ENCODE measurements at places on chromosomes 2 and 18.

GRCh38 chr18:10419420-10420103 is 34.9 kb upstream of the APCDD1 start:
- DNase-seq = no peak

GRCh38 chr2:164826293-164827243 is 15.1 kb downstream of the COBLL1 start:
- no peak for DNase-seq

DNA sequence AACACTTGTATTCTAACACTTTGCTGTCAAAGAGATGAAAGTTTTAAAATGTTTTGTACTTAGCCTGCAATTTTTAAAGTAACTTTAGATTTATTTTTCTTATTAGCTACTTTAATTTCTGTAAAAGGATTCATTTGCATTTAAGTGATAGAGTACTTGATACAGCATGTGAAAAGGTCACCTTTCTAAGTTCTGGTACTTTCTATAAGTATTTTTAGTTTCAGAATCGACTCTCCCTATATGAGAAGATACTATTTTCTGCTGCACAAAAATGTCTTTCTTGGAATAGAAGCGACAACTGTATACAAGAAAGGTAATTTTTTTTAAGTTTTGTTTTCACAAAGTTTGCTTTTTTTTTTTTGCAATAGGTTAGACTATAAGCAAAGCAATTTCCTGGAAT is 72.9 kb downstream of the METTL8 start:
- DNase-seq = no peak

GRCh38 chr2:190849774-190850173 is 30.8 kb upstream of the GLS start:
- no peak for DNase-seq

DNA sequence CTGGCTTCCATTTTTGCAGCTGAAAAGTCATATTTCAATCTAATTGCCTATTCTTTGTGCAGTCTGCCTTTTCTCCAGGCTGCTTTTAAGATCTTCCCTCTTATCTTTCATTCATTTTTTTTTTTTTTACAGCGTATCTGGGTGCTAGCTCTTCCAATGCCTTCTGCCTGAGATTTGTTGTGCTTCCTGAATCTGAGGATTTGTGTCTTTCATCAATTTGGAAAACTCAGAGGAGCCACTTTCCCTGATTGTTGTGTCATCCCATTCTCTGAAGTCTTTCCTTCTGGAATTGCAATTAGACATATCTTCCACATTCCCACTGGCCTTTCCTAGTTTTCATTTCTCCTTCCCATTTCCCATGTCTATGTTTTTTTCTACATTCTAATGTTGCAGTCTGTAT is 21.9 kb upstream of the ACKR3 start:
- DNase-seq = no peak

DNA sequence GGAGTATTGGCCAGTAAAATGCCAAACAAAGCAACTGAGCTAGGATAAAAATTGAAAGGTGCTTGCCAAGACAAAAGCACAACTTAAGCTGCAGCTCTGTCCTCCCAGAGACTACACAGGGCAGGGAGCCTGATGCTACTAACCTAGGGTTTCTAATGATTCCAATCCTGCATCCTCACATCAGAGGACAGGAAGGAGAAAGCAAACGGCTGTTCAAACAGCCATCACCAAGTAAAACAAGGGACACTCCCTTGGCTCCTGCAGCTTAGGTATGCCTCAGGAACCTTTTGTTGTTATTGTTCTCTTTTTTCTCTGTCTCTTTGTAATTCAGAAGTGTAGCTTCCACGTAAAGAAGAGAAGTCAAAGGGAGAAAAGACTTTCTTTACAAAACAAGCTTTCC is 99.5 kb downstream of the TCF4 start:
- no peak for DNase-seq

DNA sequence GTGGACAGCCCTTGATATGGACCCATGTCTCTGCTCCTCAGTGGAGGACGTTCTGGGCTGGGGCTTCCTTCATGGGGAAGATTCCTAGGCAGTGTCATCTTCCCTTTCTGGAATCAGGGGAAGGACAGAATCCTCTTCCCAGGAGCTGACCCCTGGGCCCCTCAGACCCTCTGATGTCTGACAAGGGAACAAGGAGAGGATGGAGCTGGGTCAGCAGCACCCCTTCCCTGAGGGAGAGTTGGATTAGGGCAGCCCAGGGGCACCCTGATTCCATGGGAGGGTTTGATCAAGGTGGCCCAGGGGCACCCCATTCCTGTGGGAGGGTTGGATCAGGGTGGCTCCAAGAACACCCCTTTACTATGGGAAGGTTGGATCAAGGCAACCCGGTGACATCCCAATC is 86.5 kb downstream of the ACKR3 start:
- DNase-seq = no peak

DNA sequence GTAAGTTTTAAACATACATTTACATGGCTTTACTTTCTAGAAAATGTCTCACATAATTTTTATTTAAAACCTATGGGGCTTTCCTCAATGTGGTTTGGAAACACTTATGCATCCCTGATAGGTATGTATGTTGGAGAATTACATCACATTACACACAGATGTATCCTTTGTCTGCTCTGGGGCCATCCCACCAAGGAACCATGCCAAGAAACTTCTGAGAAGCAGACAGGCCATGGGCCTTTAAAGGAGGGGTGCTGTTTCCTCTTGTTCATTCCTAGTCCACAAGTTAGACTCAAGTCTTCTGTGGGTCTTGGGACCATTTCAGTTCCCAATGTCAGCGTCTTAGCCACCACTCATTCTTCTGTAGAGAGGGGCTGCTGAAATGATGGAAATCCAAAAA is 162.0 kb upstream of the SETBP1 start:
- DNase-seq = no peak

GRCh38 chr2:84972207-84972783 is 1.3 kb downstream of the KCMF1 start:
- no peak for DNase-seq

DNA sequence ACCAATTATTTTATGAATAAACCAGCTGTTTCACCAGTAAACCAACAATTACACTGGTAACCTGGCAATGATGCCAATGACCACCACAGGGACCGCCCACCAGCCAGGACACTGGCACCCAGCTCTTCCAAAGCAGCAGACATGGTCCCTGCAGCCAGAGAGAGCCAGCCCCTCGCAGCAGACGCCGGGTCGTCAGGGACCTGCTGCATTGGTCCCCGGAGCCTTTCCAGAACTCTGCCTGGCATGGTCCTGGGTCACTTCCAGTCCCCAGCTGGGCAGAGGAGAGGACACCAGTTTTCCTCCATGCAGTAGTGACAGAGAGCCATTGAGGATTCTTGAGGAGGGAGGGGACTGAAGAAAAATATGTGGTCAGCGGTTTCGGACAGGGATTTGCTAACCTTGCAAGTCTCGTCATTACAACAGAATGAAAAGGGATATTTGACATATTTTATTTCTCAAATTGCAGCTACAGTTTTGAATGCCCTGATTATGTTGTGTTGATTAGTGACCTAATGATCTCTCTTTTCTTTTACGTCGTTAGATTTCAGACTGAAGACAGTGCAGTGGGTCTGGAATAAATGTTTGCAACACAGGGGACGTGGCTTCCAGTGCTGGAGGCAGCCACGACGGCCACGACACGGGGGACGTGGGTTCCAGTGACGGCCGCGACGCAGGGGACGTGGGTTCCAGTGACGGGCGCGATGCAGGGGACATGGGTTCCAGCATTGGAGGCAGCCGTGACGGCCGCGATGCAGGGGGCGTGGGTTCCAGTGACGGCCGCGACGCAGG is 154.5 kb downstream of the TPO start:
- no peak for DNase-seq

DNA sequence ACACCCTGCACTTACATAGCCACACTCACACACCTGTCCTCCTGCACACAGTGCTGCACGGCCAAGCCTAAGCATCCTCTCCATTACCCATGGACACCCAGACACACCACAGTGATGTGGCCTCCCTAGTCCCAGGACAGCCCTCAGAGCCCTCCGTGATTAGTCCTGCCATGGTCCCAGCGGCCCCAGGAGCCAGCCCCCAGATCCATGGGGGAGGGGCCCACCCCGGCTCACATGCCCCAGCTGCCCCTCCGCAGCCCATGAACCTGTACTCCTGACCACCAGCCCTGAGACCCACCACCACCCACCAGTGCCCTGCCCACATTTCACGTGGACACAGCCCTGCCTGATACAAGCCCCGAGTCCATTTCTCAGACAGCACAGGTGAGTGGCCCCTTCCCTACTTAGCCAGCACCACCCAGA is 8.1 kb upstream of the DUSP2 start:
- no peak for DNase-seq

DNA sequence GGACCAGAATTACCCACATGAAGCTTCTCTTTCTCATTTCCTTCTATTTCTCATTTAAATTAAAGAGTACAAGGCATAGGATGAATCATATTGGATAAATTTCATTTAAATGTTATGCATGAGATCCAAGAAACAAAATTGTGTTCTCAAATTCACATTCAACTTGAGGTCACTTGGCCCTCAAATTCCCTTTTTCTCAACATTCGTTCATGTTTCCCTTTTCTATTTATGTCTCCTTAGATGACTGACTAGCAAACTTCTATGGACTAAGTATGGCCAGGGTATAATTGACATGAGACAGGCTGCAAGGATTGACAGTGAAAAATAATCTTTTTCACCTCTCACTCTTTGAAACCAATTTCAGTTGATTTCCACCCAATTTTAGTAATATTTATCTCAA is 4.0 kb upstream of the LDLRAD4 start:
- no peak for DNase-seq

DNA sequence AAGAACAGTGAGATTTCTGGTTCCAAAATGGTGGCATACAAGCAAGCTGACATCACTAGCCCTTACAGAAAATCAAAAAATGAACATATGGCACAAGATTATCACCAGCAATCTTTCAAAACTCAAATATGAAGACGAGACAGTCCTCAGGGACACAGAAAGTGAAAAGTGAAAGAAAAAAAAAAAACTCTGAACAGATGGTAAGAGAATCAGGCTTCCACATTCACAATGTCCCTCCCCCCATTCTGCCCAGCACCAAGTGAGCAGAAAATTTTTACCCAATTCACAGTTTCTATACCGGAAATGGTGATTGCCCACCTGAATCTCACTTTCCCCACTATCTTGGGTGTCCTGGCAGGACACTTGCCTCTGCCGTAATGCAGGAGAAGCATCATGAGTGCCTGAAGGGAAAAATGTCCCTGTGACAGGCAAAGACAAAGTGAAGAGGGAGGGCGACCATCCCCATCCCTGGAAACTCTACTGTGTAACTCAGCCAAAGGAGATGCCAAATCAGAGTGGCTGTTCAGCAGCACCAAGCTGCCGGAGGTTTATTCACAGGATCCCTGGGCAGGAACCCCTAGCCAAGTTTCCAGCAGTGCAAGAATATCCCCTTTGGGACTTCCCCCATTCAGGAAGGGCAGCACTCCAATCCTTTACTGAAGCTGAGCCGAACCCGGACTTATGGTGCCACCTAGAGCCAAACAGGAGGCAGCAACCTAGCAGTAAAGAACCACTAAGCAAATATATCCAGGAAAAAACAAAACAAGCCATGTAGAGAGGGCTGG is 312.2 kb downstream of the LRATD1 start:
- no peak for DNase-seq

- DNase-seq = no peak
Measured at GRCh38 chr18:75844146-75844545, 416.6 kb upstream of the SMIM21 start.

DNA sequence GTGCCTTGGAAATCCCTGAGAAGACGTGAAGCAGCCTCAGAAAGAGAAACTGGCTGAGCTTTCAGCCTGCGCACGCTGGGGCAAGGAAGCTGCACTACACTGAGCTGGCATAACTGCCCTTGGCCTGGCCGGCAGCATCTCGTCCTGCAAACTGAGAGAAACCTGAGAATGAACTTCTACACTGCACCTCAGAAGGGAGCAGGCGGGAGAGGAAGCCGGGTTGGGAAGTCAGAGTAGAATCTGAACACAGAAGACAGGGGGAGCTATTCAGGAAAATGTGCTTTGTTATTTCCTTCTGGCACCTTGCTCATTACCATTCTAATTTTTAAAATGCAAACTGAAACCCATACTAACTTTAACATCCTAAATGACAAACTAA is 70.9 kb downstream of the ZEB2 start:
- DNase-seq = no peak

- no peak for DNase-seq
Measured at GRCh38 chr2:6946722-6947121, 29.5 kb downstream of the RNF144A start.

DNA sequence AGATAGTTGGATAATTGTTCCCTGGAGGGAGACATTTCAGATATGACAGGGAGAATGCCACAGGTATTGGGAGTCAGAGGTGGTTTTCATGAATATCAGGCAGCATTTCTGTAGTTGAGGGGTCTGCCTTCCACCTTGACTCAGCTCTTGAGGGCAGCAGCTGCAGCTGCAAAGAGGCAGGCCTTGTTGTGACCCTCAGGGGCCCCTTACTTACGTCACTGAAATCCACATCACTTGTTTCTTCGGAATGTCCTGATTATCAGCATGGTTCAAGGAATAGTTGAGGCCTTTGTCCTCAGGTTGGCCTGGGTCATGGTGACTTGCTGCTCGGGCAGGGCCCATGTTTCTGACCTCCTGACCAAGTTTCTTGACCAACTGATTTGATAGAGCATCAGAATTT is 46.9 kb downstream of the TMEM17 start:
- DNase-seq = no peak

DNA sequence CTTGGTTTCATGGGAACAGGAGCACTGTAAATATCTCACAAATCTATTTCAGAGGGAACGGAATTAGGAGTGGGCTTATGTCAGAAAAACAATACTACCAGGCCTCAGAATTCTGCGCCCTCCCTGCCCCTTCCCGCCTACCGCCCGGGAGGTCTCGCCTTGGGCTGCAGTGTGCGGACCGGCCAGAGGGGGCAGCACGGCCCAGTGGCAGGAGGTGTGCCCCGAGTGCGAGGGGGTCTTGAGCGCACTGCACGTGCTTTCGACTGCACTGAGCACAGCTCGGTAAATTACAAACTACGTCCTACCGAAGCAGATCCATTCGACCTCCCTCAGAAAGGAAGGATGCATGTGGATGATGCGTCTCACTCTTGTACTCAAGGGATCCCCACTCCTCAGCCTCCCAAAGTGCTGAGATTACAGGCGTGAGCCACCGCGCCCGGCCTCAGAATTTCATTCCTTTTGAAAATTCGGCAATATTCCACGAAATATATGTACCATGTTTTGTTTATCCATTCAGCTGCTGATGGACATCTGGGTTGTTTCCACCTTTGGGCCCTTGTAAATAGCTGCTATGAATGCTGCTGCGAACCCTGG is 297.0 kb downstream of the BCL2 start:
- peak; percentile 26 for DNase-seq

DNA sequence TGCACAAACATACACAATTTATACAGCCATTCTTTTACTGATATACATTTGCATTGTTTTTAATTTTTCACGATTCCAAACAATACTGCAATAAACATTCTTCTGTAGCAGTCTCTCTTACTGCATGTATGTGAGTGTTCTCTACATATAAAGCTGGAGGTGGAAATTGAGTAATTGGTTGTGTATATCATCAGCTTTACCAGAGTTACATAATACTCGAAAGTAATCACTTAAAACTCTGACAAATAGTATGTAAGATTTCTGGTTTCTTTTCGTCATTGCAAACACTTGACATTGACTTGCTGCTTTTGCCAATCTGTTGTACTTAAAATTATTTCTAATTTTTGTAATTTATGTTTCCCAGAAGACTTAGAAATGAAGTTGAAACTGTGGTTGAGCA is 110.2 kb downstream of the TDRD15 start:
- no peak for DNase-seq
